ENCODE measurements at places on chromosomes 6 and 20. TPM values are rescaled to one million over a fixed set of nuclear protein-coding genes. Genes with fewer than 3 reads are reported as not detected.

DNA sequence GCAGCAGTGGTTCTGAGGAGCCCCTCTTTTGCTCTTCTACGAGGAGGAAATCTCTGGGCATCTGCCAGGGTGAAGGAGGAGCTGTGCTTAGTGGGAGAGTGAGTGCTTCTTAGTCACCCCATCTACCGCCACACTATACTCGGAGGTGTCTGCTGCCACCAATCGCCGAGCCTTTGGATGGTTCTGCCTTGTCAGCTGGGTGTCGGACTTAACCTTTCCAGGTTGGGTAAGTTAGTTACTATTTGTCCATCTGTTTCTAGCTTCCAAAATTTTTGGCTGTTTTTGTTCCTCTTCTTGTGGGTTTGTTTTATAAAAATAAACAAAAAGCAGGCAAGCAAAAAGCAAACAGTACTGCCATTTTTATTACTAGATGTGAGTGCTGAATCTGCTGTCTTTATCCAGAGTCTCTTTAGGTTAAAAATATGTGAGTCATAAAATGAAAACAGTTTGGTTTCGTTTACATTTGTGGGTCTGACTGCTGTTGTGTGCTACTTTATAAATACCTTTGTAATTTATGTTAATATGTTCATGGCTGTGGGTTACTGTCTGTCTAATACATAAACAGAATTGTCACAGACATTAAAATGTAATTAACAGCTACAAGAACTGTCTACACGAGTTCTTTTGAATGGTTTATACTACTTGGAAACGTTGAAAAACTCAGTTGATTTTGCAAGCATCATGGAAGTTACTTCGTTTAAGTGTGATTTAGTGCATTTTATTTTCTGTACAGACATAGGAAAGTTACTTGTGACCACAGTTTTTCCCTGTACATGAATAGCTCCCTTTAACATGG is 89.2 kb downstream of the ARID1B start:
- no peaks in the 10 kb centered on the region for H3K27me3 ChIP-seq
- H3K27ac ChIP-seq: peak overlapping the region; percentile 38
- no peaks in the 10 kb centered on the region for H3K36me3 ChIP-seq
- H3K4me1 ChIP-seq: peaks cover 23% of the 10 kb centered on the region

CDYL gene
- total RNA-seq: 17.6 TPM

- no peaks in the 10 kb centered on the region for H3K27me3 ChIP-seq
- no peaks in the 10 kb centered on the region for H3K4me1 ChIP-seq
- DNase-seq: no peak
Measured at GRCh38 chr6:87180105-87180728, 24.9 kb downstream of the ZNF292 start.

IFNGR1 gene
- total RNA-seq: 112 TPM

DNA sequence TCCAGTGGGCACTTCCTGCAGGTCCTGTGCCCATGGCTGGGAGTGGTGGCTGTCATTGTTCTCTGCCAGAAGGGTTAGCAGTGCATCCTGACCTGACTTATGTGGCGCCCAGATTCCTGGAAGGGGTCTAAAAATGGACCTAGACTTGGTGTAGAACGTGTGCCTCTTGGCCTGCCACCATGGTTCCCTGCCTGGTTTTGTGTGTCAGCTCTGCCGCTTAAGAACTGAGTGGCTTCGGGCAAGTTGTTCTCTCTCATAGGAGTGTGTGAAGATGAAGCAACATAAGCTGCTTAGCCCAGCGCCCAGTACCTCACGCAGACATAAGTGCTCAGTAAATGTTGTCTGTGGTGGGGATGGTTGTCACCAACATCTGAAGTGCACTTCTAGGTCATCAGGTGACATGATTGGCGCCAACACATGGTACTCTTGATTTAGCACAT is 52.1 kb downstream of the PTPN1 start:
- no peak overlapping the region for H3K4me3 ChIP-seq
- DNase-seq: no peak
- H3K27ac ChIP-seq: peak overlapping the region; percentile 76
- no peaks in the 10 kb centered on the region for H3K27me3 ChIP-seq
- H3K36me3 ChIP-seq: peaks cover 58% of the 10 kb centered on the region

DNA sequence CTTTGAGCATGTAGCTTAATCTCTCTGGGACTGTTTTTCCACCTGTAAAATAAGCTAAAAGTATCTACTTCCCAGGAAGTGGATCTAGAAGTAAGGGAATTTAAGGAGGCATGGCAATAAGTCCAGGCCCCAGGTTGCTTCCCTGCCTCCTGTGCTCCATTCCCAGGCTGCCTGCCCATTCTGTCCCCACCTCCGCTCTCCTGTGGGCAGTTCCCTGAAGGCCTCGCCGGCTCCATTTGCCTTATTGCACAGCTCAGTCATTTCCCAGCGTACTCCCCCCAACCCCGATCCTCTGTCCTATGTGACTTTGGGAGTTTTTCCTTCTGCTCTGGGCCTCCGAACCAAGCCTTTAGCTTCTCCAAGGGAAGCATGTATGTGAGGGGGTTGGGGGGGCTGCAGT is 4.6 kb downstream of the SLC29A1 start:
- DNase-seq: no peak
- H3K4me3 ChIP-seq: no peak overlapping the region
- peaks cover 34% of the 10 kb centered on the region for H3K4me1 ChIP-seq
- peaks cover 11% of the 10 kb centered on the region for H3K36me3 ChIP-seq
- H3K27ac ChIP-seq: no peak overlapping the region

GRCh38 chr6:149007846-149008245 is 261.0 kb downstream of the UST start:
- H3K36me3 ChIP-seq: no peaks in the 10 kb centered on the region
- no peak overlapping the region for H3K4me3 ChIP-seq
- no peaks in the 10 kb centered on the region for H3K27me3 ChIP-seq
- H3K4me1 ChIP-seq: no peaks in the 10 kb centered on the region
- H3K27ac ChIP-seq: no peak overlapping the region

GRCh38 chr6:160882006-160882405 is 109.6 kb upstream of the MAP3K4 start:
- H3K27me3 ChIP-seq: no peaks in the 10 kb centered on the region
- no peaks in the 10 kb centered on the region for H3K36me3 ChIP-seq
- no peak for DNase-seq
- H3K4me3 ChIP-seq: no peak overlapping the region
- no peaks in the 10 kb centered on the region for H3K4me1 ChIP-seq

DNA sequence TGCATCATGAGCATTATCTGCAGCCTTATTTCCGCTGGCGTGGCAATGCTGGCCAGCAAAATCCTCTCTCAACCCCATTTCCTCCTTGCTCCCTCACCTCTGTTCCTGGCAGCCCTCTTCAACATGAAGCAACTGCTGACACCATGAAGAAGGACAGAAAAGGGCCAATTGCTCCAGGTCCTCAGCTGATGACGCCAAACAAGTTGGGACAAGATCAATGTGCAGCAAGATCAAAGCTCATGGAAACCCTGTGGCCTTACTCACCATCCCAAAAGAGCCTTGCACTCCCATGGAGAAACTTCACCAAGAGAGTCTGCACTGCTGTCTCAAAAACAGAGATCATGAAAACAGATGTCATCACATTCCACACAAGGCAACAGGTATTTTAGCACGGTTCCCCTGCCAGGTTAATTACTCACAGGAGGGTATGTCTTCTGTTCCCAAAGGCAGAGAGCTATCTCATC is 7.4 kb downstream of the GFOD1 start:
- no peak for DNase-seq
- peaks cover 25% of the 10 kb centered on the region for H3K4me1 ChIP-seq
- peak overlapping the region; percentile 42 for H3K27ac ChIP-seq
- H3K27me3 ChIP-seq: no peaks in the 10 kb centered on the region

IRF4 gene
- 7.1 TPM for total RNA-seq

SLC17A1 gene
- total RNA-seq: not detected

FAM209B gene
- total RNA-seq: 0.89 TPM

LKAAEAR1 gene
- total RNA-seq: 1.3 TPM

DNA sequence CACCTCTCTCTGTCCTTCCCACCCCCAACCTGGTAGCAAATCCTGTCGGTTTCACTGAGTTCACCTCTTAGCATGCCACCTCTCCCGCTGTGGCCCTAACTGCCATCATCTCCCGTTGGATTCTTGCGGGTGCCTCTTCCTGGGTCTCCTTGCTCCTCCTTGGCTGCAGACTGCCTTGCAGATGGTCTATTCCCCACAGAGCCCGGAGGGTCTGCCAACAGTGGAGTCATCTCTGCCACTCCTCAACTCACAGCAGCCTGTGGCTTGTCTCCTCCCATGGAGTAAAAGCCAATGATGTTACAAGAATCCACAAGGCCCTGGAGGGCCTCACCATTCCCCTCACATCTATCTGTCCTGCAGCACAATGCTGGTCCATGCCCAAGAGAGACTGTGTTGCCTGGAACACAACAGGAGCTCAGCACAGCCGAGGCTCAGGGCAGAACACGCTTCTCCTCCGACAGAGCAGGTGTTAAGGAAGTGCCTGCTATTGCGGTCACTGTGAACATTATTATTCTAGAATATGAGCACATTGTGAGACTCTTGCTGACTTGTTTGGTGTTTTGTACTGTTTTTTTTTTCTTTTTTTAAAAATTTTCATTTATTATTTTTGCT is 241.8 kb upstream of the SULF2 start:
- H3K27me3 ChIP-seq: no peaks in the 10 kb centered on the region
- no peak overlapping the region for H3K4me3 ChIP-seq
- H3K27ac ChIP-seq: no peak overlapping the region
- no peak for DNase-seq
- H3K4me1 ChIP-seq: no peaks in the 10 kb centered on the region

DNA sequence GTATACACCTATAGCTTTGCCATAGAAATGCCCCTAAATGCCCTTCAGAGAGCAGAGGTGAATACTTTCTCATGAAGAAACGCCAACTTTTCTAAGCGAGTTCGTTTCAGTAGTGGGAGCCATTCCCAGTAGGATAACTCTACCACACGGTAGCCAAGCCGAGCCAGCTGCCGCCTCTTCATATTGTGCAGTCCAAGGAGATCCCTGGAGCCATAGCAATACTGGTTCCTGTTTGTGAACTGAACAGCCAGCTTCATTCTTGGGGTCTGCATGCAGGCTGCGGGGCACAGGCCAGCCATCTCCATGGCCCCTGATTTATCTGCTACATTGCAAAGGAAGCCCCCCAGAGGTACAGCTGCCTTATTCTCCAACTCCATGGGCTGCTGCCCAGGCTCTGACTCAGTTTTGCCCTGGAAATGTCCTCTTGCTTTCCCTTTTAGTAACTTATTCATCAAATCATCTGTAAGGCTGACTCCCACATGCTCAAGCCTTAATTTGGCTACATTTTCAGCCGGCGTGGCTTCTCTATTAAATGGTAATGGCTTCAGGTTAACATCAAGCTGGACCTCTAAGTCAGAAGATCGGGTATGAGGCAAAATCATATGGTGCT is 12.8 kb downstream of the FASTKD5 start:
- peaks cover 11% of the 10 kb centered on the region for H3K4me1 ChIP-seq
- no peaks in the 10 kb centered on the region for H3K27me3 ChIP-seq
- H3K36me3 ChIP-seq: peaks cover 39% of the 10 kb centered on the region
- no peak overlapping the region for H3K27ac ChIP-seq
- no peak overlapping the region for H3K4me3 ChIP-seq

Measured in upper lobe of left lung (tissue), 6 donors.